ENCODE measurements at places on chromosomes 3 and 15. TPM values are rescaled to one million over a fixed set of nuclear protein-coding genes. Genes with fewer than 3 reads are reported as not detected.

Gene ITIH3
- total RNA-seq, result not detected

Gene THUMPD3
- total RNA-seq, result 58.6 TPM

Gene CCR3
- 0.33 TPM for total RNA-seq

Gene PIF1
- total RNA-seq, result 5.0 TPM

Gene ECE2
- under 0.01 TPM for total RNA-seq

Gene EXD1
- not detected for total RNA-seq

Gene PTPN23
- total RNA-seq, result 33.7 TPM

Gene RARB
- total RNA-seq, result 15.5 TPM

Gene GATM
- total RNA-seq, result 0.44 TPM

All from smooth muscle cell of trachea (primary cell).